ENCODE measurements at places on chromosomes 4 and X. TPM values are rescaled to one million over a fixed set of nuclear protein-coding genes. Genes with fewer than 3 reads are reported as not detected.

Gene CCSER1
- 0.37 TPM for polyA plus RNA-seq

Gene HDX
- 3.9 TPM for polyA plus RNA-seq

Gene OPRPN
- polyA plus RNA-seq = not detected

Gene ACE2
- not detected for polyA plus RNA-seq

Gene SNCA
- polyA plus RNA-seq = 9.6 TPM

Gene SCRG1
- polyA plus RNA-seq = 1.2 TPM

Gene C1QTNF7
- polyA plus RNA-seq = 2.0 TPM

Gene CCNQ
- 11.5 TPM for polyA plus RNA-seq

Gene AIFM1
- 20.9 TPM for polyA plus RNA-seq

Gene CPLX1
- 0.28 TPM for polyA plus RNA-seq

Gene PAGE4
- not detected for polyA plus RNA-seq

Gene NSUN7
- 0.66 TPM for polyA plus RNA-seq

Gene PAGE1
- polyA plus RNA-seq = not detected

Gene SYNPO2
- polyA plus RNA-seq = 155 TPM

Gene ATP1B4
- 296 TPM for polyA plus RNA-seq

Gene IL2RG
- 1.8 TPM for polyA plus RNA-seq

Gene GABRA4
- polyA plus RNA-seq = not detected

Gene PPP1R2C
- polyA plus RNA-seq = not detected

Gene HTN1
- 0.05 TPM for polyA plus RNA-seq

Gene XAGE1A
- not detected for polyA plus RNA-seq

Gene WFS1
- polyA plus RNA-seq = 22.9 TPM

Gene TMEM129
- polyA plus RNA-seq = 27.1 TPM

Measured in hindlimb muscle (tissue), 1 donor.